ENCODE measurements at places on chromosomes 5 and 9.

GRCh38 chr5:55188656-55189540 is 15.9 kb upstream of the CDC20B start:
- no peak for DNase-seq

- DNase-seq: no peak
Observed at GRCh38 chr9:29213417-29214153, 1640.3 kb upstream of the C9orf72 start.

- DNase-seq: no peak
Observed at GRCh38 chr5:130963798-130964197, 201.3 kb downstream of the HINT1 start.

DNA sequence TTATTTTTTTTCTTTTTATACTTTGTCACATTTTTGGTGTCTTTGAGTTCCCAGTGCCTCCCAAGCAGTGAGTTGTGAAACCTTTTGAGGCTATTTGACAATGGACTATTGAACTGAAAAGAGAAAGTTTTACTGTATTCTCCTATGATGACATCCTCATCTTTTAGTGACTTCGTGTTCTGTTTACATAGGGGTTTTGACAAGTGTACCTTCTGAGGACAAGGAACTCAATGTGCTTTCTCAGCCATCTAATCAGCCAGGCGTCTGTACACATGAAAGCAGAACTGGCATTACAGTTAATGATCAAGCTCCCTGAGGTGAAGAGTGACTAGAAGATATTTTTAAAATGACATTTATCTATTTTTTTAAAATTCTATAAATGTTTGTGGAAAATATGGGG is 175.5 kb downstream of the ANXA1 start:
- DNase-seq: no peak

DNA sequence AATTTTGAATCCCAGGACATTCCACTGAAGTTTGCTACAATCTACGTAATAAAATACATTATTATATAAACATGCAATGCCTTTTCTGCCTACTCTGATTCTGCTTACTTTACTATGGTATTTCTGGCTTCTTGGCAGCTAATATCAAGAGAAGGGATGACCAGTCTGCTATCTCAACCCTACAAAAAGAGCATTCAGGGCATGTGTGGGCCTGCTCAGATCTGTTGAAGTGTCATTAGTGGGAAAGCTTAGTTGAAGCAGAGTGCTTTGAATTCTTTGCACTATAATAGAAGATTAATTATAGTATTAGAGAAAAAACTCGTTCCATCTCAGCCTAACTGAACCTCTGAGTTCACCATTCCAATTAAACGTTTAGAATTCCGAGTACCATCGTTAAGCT is 339.5 kb upstream of the ISL1 start:
- DNase-seq: no peak

DNA sequence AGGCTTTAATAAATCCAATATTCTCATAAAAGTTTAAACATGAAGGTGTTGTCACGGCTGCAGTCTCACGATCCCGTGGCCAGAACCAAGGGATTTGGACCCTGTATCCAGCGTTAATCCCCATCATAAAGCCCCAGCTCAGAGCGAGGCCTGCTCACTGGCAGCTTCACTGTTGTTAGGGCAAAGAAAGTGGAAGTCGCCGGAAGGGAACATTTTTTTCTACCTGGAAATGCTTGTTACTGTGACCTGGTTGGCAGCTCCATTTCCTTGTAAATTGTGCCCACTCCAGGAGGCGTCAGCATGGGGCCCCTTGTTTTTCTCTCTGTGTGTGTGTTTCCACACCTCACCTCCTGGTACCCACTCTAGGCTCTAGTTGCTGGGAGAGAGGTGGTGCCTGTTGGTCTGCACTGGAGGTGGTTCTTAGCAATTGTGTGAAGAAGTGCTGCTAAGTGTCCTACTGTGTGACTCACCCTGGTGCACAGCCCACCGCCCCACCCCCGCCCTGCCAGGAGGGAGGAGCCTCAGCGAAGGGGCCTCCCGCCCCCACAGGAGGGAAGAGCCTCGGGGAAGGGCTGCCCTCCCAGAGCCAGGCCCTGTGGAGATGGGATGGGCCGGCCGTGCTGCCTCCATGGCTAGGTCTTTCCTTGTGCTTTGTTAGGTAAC is 105.1 kb downstream of the EHMT1 start:
- DNase-seq: no peak
